ENCODE measurements at places on chromosomes 3 and 15. TPM values are rescaled to one million over a fixed set of nuclear protein-coding genes. Genes with fewer than 3 reads are reported as not detected.
A peak's percentile ranks its signal among the peaks of the same experiment; 100 is the strongest.

The NDN gene
- 11.7 TPM for total RNA-seq

- no peak for DNase-seq
- no peaks in the 10 kb centered on the region for H3K36me3 ChIP-seq
- no peak overlapping the region for H3K4me3 ChIP-seq
- no peak overlapping the region for H3K27ac ChIP-seq
- H3K4me1 ChIP-seq: peaks cover 22% of the 10 kb centered on the region
Measured at GRCh38 chr15:68301301-68301700, 23.8 kb downstream of the FEM1B start.

The CACNA2D3 gene
- 10.2 TPM for total RNA-seq

The KCNMB2 gene
- total RNA-seq: not detected

GRCh38 chr3:364287-364686 lies 167.7 kb downstream of the CHL1 start:
- no peaks in the 10 kb centered on the region for H3K4me1 ChIP-seq

The CSPG5 gene
- total RNA-seq: 1.1 TPM

GRCh38 chr3:77303955-77304699 lies 264.2 kb downstream of the ROBO2 start:
- no peaks in the 10 kb centered on the region for H3K4me1 ChIP-seq
- no peak overlapping the region for H3K27ac ChIP-seq
- DNase-seq: no peak
- H3K27me3 ChIP-seq: no peaks in the 10 kb centered on the region
- no peaks in the 10 kb centered on the region for H3K36me3 ChIP-seq

DNA sequence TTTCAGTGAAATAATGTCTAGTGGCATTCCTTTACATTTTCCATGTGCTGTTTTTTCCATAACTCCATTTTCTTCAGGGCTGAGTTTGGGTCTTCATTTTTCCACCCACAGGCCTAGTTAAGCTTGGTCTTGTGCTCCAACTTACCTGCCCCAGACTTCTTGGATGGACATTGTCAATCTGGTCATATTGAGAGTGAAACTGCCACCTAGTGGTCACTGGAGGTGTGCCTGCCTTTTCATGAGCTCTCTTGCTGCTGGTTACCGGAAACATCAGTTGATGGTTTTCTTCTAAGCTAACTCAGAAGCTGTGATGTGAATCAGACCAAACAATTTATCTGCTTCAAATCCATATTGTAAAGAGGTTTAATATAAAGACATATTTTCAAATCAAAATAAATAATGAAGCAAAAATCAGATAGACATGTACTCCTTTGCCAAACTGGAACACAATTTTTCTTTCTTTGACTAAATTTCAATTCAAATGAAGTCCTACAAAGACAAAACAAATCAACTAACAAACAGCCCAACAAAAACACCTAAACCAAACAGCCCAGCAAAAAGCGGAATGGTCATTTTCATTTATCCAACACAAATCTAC lies 135.1 kb upstream of the RASGRP1 start:
- H3K36me3 ChIP-seq: no peaks in the 10 kb centered on the region
- no peaks in the 10 kb centered on the region for H3K27me3 ChIP-seq
- peak; percentile 19 for DNase-seq
- H3K27ac ChIP-seq: no peak overlapping the region

GRCh38 chr3:127590282-127590592 lies 296 bp downstream of the TPRA1 start:
- H3K27ac ChIP-seq: peak overlapping the region; percentile 94
- DNase-seq: no peak
- H3K4me3 ChIP-seq: peak overlapping the region; percentile 99
- H3K36me3 ChIP-seq: no peaks in the 10 kb centered on the region

- H3K27ac ChIP-seq: no peak overlapping the region
- no peaks in the 10 kb centered on the region for H3K27me3 ChIP-seq
- no peaks in the 10 kb centered on the region for H3K36me3 ChIP-seq
- no peak overlapping the region for H3K4me3 ChIP-seq
- H3K4me1 ChIP-seq: no peaks in the 10 kb centered on the region
Measured at GRCh38 chr15:83559310-83559966, 94.5 kb upstream of the ADAMTSL3 start.

The BCHE gene
- 0.87 TPM for total RNA-seq

GRCh38 chr15:84143753-84144314 lies 91.7 kb upstream of the GOLGA6L4 start:
- no peak for DNase-seq
- H3K27me3 ChIP-seq: no peaks in the 10 kb centered on the region
- H3K4me3 ChIP-seq: no peak overlapping the region
- no peak overlapping the region for H3K27ac ChIP-seq
- H3K4me1 ChIP-seq: no peaks in the 10 kb centered on the region

The NLGN1 gene
- total RNA-seq: 0.94 TPM

Data from psoas muscle (tissue), 8 donors.